ENCODE measurements at places on chromosomes 16 and 17.

DNA sequence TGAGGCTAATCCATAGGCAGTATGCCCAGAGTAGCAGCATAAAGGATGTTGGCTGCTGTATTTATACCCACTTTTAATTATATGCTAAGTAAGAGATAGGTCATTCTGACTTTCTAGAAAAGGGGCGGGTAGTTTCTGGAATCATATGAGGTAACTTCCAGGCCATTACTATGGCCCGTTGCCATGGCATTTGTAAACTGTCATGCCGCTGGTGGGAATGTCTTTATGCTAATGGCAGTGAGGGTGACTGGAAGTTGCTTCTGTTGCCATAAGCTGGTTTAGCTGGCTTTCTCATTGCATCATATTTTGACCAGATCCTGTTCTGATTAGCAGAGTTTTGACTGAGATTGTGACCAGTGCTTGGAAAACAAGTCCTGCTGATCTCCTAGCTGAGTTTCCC lies 929.6 kb upstream of the CDH8 start:
- no peak for DNase-seq

DNA sequence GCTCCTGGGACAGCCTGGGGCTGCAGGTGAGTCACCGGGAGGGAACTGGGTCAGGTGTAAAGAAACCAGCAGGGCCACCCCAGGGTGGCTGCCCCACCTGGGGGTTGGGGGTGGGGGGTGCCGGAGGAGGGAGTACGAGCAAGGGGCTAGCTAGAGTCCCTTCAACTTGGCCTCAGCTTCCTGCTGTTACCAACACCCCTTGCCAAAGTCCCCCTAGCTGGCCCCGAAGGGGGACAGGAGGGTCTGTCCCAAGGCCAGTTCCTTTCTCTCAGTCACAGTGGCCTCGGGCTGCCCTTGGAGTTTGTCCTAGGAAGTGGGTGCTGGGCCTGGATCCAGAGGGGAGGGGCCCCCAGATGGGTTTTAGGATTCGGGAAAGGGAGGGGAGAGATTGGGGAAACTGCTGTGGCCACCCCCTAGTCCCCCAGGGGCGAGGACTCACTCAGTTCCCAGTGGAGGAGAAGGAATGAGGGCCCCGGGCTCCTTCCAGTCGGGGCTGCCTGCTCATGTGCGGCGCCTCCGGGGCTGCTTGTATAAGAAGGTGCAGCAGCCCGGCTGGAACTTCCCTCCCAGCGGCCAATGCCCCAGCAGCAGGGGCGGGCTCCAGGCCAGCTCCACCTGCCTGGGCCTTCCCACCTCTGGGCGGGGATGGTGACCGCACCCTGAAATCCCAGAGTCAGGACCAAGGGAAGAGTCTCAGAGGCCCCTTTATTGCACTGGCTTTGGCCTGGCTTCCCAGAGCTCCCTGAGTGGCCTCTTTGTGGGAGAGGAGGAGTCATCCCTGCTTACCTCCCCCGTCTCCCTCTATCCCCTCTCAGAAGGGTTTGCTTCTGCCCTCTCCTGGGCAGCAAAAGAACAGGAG lies 7.3 kb downstream of the ARHGAP27 start:
- peak; percentile 44 for DNase-seq

DNA sequence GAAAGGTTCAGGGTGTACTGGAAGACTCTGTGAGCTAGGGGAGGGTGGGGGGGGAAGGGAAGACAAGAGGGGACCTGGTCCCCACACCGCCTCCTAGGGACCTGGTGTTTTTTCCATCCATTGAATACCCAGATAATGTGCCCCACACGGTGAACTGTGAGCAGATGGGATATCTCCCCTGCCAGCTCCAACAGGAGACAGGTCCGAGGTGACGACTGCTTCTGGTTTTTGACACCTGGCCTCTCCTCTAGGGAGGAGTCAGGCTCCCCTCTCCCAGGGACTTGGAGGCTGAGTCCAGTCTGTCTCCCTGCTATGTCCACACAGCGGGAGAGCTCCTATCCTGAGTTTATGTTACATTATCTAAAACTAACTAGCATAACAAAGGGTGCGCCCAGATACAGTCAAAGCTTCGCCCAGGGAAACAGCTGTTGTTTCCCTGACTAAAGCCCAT lies 1.8 kb downstream of the MARVELD3 start:
- no peak for DNase-seq

DNA sequence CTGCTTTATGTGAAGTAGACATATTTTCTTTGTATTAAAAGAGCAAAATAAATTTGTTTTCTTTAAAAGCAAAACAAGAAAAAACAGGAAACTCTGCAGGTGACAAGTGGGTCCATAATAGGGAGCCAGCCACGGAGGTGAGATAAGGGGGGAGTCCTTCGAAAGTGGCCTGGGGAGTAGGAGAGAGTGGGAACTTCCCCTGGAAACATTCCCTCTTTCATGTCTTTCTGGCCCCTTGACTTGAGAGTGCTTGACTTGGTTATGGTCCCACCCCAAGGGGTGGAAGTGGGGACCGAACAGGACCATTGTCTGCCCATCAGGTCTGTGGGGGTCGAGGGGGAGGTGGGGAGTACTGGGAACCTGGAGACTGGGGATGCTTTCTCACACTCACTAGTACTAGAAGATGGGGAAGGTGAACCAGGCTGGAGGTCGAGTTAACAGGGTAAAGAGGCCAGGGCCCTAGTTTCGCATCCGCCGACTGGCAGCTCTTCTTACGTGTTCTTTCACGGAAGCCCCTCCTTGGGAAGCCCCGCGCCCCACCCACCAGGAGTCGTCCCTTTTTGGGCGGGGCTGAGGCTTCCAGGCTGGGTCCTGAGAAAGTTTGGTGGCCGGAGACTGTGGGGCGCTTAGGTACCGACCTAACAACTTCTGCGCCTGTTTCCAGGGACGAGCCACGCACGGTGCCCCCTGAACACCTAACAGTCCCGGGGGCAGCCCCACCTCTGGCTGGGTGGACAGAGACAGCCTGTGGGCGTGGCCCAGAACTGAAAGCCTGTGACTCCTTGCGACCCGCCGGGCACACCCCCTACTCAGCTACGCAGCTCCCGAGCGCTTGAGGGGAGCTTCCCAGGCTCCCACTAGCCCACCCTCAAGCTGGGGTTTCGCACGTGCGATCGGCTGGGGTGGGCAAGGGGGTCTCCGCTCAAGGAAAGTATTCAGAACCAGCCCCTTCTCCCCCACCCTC lies 790 bp downstream of the TRADD start:
- DNase-seq, result no peak

DNA sequence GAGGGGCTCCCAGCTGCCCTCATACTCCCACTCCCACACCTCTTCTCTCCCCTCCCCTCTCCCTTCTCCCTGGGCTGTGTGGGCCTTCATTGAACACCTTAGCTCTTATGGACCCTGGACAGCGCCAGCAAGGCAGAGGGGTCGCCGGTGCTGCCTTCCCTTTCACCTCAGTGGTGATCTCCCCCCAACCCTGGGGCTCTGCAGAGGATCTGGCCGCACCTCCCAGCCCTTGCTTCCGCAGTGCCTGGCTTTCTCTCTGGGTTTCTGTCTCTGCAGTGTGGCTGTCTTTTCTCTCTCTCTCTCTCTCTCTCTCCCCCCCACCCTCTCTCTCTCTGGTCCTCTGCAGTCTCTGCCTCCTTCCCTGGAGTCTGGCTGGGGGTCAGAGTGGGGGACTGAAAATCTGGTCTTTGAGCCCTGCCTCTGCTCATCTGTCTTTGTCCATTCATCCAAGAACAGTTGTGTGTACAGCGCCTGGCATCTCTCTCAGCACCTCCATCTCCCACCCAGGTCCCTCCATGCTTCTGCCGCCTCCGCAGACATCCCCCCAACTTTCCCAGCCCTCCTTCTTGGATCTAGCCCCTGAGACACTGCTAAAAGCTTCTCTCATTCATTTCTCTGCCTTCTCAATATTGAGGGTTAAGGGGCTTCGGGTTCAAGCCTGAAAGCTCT lies 1.1 kb downstream of the SEZ6L2 start:
- DNase-seq, result no peak

- no peak for DNase-seq
Observed at GRCh38 chr17:27808628-27809027, 8.3 kb upstream of the NOS2 start.

DNA sequence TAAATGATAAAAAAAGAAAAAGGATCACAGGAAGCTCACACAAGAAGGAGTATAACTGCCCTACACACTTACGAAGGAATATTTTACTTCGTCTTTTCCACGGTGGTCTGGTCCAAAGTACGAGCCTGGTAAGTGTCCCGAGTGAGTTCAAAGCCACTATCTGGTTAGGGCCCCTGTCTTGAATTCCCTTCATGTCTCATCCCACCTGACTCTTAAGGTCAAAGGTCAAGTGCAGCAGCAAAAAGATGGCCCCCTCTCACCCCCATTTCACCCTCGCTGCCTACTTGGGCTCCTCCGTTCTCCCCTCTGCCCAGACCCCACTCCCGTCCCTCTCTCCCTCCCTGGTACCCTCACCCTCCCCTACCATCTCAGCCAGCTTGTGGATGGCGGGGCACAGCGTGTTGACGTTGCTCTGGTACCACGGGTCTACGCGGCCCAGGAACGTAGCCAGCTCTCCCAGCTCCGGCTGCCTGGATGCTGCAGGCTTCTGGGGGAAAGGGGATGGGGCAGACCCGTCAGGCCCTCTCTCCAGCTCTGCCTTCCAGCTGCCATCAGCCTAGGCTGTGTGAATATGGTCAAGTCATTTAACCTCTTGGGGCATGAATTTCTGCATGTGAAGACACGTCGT lies 27.8 kb upstream of the MFSD6L start:
- no peak for DNase-seq

- DNase-seq, result peak; percentile 20
Observed at GRCh38 chr16:30535777-30536190, 1.1 kb upstream of the ZNF747 start.

DNA sequence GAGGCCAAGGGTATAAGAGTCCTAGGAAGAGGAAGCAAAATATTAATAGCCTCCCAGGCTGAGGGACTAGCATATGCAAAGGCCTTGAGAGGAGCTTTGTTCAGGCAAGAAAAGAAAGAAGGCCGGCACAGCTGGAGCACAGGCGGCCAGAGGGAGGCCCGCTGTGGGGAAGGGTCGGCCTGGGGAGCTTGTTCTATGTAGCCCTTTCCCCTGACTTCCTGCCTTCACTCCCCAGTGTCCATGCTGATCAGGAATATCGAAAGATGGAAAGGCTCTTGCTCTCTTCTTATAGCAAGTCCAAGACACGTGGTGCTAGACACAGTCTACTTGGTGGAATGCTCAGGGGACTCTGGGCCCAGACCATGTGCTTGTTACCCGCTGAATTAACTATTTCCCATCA lies 27.4 kb upstream of the HAS3 start:
- no peak for DNase-seq

GRCh38 chr16:57093666-57094564 lies 1.5 kb downstream of the CPNE2 start:
- DNase-seq, result no peak

GRCh38 chr16:86611525-86611855 lies 33.1 kb downstream of the FOXL1 start:
- no peak for DNase-seq

- no peak for DNase-seq
Observed at GRCh38 chr17:73536700-73537605, 107.3 kb downstream of the SDK2 start.

Measured in NCI-H2107 (cell line).